ENCODE measurements at places on chromosomes 6 and 20.

DNA sequence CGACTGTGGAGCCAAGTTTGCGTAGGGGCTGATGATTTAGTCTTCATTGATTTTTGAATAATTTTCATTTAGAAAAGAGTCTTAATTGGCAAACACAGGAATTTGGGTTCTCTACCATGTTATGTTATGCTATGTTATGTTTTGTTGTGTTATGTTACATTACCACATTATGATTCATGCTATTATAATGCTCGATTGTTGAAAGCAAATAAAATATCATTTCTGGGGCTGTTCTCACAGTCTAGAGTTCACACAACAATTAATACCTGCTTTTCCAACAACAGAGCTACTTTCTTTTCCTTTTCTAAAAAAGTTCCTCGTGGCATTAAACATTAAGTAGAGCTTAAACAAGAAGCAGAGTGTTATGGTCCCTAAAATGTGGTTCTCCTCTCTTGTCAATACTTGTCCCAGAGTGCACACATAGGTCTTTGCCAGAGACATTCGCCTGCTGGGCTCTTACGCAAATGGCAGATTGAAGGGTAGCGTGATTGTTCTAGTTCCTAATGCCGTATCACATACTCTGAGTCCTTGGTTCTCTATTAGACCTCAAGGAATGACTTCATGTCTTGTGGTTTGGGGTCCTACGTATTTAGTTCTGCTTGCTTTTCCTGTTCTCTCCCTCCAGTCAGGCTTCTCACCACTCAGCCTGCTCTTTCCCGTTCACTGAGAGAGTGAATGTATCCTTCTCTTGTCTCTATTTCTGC, 370.3 kb downstream of the CD109 start:
- DNase-seq = no peak

DNA sequence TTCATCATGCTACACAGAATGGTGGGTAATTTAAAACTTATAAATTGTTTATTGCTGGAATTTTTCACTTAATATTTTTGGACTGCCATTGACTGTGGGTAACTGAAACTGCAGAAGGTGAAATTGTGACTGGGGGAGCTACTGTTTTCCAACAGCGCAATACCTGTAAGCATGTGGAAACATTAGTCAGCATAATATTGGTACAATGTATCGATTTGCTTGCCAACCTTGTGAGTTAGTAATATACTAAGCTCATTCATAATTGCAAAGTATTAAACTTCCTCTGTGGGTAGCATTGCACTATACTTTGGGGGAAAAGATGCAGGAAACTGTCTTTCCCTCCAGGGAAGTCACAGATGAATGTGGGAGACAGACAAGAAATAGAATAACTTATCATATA, 766.5 kb downstream of the HDGFL1 start:
- DNase-seq = no peak

DNA sequence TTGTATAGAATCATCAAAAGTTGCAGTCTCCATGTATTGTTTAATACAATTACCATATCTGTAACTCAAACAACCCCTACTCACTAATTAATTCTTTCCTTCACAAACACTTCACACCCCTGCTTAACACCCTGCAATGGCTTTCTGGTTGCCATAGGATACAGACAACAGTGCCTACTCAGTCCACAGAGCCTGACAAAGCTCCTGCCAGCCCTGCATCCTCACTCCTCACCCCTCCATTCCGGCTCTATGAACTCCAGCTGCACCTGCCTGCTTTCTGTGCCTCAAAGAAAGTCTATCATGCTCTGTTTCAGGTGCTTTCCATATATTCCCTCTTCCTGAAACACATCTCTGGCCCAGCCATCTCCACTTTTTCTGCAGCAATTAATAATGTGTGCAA, 253.4 kb downstream of the HACE1 start:
- DNase-seq = no peak

- DNase-seq = no peak
Measured at GRCh38 chr20:2729791-2730190, 37.2 kb downstream of the EBF4 start.

DNA sequence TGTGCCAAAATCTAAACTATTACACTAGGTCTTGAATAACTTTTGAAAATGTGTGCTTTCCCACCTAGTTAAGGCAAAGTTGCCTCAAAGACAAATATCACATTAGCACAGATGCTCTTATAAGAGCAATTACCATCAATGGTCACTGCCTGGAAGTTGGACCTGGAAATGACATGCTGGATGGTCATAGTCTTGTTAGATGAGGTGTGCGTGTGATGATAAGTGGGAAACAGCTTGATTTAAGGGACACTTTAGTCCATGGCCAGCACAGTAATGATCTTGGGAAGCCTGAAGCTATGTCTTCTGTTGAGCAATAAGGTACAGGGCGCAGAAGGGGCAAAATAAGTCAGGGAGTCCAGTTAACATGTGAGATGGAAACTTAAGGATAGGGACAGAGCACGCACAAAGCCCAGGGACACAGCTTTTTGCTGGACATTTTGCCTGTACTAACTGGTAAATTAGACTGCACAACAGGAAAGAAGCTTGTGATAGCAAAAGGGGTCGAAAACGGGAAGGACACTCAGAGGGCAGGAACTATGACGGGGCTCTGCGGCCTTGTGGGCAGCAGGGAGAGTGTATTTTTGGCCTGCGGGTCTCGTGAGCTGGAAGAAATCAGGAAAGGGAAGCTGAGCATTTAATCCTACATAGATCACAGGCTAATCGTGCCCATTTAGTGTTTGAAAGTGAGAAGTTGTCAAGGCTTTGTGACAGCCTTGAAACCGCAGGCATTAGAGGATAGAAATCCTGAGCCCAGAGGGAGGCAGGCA, 66.7 kb upstream of the BMP2 start:
- DNase-seq = no peak

DNA sequence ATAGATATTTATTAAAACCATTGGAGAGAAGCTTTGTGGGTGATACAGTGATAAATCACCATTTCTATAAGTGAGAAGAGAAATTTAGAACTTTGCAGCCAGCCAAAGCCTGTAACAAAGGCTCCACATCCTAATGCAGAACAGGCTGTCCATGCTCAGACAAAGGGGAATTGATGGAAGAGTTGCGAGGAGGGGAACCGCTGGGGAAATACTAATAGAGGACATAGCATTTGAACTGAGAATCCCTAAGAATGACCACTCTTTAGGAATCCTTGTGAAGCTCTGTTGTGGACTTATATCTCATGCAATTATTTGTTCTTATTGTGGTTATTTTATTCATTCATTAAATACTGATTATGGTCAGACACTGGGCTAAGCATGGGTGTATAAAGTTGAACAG, 167.8 kb downstream of the PHF3 start:
- no peak for DNase-seq

DNA sequence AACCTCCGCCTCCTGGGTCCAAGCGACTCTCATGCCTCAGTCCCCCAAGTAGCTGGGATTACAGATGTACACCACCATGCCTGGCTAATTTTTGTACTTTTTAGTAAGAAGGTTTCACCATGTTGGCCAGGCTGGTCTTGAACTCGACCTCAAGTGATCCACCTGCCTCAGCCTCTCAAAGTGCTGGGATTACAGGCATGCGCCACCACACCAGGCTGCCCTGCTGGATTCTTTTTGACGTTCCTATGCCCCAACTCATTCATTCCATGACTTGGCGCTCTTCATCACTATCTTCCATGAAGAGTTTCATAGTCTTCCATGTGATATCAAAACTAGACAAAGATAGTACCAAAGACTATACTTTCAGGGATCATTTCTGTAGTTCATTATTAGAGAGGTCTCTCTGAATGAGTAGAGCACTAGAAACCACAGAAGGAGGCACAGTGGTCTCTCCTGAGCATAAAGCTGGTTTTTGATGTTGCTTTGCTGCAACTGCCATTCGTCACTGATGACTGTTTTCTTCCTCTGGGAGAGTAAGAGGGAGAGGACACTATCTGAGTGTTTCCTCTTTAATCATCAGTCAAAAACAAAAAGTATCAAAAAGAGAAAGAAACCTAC, 23.5 kb downstream of the DNAAF9 start:
- DNase-seq = peak; percentile 55

DNA sequence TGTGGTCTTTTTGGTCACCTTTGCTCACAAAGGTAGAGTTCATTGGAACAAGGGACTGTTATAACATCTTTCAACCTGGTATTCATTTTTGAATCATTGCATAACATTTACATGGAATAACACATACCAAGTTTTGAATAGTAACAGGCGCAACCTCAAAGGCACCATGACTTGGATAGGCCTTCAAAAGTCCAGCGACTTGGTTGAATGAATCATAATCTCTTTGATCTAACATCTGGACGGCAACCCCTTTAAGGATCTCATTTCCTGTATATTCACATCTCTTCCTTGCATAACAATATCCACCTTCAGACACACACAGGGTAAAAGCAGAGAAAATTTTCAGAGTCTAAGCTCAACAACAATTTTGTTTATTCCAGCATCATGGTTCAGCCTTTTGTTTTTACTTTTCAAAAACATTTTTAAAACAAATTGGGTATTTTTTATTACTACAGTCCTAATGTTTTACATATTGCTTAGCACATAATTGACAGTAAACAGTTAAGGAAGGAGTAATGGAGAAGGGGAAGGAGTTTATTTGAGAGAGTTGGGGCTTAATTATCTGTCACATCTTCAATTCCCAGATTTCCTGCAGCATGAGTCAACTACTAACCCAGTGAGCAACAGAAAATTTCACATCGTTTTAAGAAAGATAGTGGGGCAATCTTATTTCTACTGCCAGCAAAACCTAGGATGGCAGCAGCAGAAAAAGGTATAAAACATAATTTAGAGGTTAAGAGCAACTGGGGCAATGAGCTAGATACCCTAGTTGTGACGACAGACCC, 41.8 kb upstream of the F13A1 start:
- DNase-seq = no peak

GRCh38 chr6:2072453-2072852, 173.0 kb downstream of the GMDS start:
- no peak for DNase-seq

DNA sequence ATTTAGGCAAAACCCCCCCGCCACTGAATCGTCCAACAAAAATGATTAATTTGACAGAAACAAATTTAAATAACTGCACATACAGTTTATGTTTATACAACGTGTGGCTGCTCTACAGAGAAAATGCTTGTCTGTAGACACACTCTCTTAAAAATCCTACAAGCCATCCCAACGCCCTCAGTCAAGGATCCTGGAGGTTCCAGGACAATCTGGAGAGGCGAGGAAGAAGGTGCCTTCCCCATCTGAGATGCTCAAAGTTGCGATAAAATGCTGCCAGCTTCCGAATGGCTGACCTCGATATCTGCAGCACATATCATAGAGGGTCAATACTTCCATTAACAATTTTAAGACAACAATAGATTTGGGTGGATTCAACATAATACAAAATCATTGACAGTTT, 25.3 kb downstream of the ZNF217 start:
- no peak for DNase-seq

DNA sequence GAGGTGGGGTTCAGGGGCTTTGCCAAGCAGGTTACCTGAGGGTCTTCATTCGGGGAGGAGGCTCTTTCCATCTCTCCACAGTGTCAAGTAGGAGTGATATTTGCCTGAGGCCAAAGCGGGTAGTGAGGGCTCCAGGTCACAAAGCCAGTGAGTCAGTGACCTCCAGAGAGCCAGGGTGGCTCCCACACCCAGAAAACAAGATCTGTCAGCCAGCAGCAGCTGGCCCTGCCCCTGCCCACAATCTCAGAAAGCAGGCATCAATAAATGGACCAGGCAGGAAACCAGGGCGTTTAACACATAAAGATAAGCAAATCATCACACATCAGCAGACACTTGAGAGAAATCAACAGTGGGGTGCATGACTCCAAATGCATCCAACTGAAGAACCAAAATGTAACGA, 250.8 kb downstream of the CDH26 start:
- DNase-seq = no peak

DNA sequence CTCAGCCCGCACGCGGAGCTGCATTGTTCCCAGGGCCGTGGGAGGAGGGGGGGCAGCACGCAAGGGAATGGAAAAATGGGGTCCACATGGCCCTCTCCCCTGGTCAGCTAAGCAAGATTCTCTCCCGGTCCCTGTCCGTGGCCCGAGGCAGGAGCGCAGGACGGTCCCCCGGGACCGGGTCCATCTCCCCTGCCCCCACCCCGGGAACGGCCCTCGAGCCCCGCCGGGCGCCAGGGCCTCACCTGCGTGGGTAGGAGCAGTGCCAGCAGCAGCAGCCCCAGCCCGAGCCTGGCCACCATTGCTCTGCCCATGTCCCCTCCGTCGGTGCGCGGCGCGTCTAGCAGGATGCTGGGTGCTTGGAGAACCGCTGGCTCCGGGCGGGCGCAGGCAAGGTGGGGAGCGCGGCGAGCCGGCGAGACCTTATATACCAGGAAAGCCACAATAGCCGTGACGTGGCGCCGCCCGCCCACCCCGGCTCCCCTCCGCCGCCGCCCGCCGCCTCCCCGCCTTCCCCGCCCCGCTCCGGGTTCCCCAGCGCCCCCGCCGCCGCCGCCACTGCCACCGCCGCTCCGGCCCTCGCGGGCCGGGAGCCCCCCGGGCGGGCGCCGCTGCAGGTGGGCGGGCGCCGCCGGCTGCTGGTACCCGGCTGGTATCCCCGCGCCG, at the start of gene CD24:
CD24 (minus strand) TSS at position 394 of the 663 bp plus-strand sequence; CDS start at position 311, 83 bp downstream.
- DNase-seq = no peak

DNA sequence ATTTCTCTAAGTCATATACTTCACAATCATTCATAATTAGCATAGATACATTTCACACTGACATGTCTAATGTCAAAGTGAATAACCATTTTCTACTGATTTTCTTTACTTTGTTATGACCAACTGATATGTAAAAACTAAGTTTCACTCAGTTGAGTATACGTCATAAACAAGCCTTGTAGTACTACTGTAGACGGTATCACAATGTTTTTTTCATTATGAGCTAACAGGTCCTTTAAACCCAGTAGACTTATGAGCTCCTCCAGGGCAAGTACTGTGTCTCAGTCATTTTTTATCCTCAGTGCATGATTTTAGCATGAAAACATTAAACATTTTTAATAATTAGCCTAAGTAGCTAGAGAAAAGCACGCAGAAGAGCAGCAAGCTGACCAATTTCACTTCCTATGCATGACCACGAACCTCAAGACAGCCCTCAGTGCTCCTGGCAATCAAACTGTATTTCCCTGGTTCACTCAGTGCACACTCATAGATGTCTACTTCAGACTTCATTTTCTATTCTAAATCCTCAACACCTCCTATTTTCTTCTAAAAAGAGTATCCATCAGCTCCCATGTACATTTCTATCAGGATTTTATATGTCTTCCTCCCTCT, 32.0 kb upstream of the TFAP2D start:
- no peak for DNase-seq

DNA sequence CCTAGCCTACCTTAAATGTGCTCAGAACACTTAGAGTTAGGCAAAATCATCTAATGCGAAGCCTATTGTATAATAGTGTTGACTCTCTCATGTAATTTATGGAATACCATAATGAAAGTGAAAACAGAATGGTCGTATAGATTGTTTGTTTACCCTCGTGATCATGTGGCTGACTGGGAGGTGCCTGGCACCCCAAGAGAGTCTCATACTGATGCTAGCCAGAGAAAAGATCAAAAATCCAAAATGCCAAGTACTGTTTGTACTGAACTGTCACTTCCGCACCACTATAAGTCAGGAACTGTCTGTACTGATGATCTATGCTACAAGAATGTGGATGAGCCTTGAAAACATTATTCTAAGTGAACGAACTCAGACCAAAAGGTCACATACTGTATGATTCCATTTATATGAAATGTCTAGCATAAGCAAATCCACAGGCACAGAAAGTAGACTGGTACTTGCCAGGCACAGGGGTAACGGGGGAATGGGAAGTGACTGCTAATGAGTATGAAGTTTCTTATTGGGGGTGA, 22.4 kb downstream of the ZMYND8 start:
- DNase-seq = no peak

GRCh38 chr20:32355417-32355841, 2.7 kb upstream of the ASXL1 start:
- no peak for DNase-seq

GRCh38 chr6:66184091-66184490, 477.1 kb upstream of the EYS start:
- no peak for DNase-seq
